ENCODE measurements at places on chromosomes 7 and 10. TPM values are rescaled to one million over a fixed set of nuclear protein-coding genes. Genes with fewer than 3 reads are reported as not detected.

BMPER gene
- not detected for total RNA-seq

GRCh38 chr10:87660484-87661133 is 931 bp downstream of the PAPSS2 start:
- H3K27ac ChIP-seq = no peak overlapping the region
- no peak for DNase-seq
- peaks cover 8% of the 10 kb centered on the region for H3K27me3 ChIP-seq
- no peaks in the 10 kb centered on the region for H3K36me3 ChIP-seq

GRCh38 chr10:12978891-12979290 is 22.6 kb downstream of the CCDC3 start:
- DNase-seq = no peak
- no peak overlapping the region for H3K27ac ChIP-seq
- no peaks in the 10 kb centered on the region for H3K36me3 ChIP-seq
- H3K4me1 ChIP-seq = no peaks in the 10 kb centered on the region
- H3K27me3 ChIP-seq = no peaks in the 10 kb centered on the region
- H3K4me3 ChIP-seq = no peak overlapping the region

DNA sequence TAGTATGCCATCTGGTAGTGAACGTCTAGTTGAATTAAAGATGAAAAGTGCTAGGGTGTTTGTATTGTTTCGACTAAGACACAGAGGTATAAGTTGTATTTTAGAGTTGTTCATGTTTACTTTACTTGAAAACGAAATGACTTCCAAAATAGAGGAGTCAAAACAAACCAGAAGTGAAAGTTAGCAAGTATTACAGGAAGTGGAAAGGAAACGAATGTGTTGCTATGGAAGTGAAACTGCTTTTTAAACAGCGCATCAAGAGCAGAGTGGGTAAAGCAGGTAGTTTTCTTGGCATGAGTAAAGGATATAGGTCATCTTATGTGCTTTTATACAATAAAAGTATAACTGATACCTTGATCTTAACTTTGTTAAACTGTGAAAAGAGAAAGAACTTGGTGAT is 20.0 kb upstream of the GALNTL5 start:
- H3K27ac ChIP-seq = no peak overlapping the region
- peaks cover 23% of the 10 kb centered on the region for H3K4me1 ChIP-seq
- H3K27me3 ChIP-seq = peaks cover 35% of the 10 kb centered on the region
- no peak for DNase-seq

DNA sequence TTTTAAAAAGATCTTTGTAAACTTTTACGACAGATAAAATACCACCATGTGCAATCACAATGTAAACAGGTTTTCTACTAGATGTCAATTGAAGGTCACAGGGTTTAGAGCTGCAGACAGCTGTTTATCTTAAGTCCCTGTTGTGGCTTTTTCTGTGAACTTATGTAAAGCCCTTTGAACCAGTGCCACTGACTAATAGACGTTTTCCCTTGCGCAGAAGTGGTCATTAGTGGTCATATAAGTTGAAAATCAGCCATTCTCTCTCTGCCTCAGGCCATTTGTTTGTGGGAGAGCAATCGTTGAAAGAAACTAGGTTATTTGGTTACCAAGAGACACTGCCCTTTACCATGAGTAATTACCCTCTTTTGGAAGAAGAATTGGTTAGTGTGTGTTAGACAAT is 23.9 kb downstream of the CACNB2 start:
- peaks cover 6% of the 10 kb centered on the region for H3K36me3 ChIP-seq
- H3K4me1 ChIP-seq = peaks cover 43% of the 10 kb centered on the region
- no peaks in the 10 kb centered on the region for H3K27me3 ChIP-seq

- no peak overlapping the region for H3K27ac ChIP-seq
- H3K4me1 ChIP-seq = no peaks in the 10 kb centered on the region
- H3K27me3 ChIP-seq = no peaks in the 10 kb centered on the region
- no peak for DNase-seq
- no peak overlapping the region for H3K4me3 ChIP-seq
These were observed 143.5 kb downstream of the NEURL1 start for GRCh38 chr10:103637011-103637410.

HOXA3 gene
- total RNA-seq = 8.2 TPM

- H3K36me3 ChIP-seq = no peaks in the 10 kb centered on the region
- no peak for DNase-seq
These were observed 103.5 kb downstream of the AGMO start for GRCh38 chr7:15457990-15458955.

FZD1 gene
- 3.3 TPM for total RNA-seq

STRA8 gene
- total RNA-seq = not detected

SPAG6 gene
- total RNA-seq = not detected

- no peak overlapping the region for H3K4me3 ChIP-seq
- H3K27me3 ChIP-seq = no peaks in the 10 kb centered on the region
- no peak overlapping the region for H3K27ac ChIP-seq
- H3K4me1 ChIP-seq = peaks cover 36% of the 10 kb centered on the region
These were observed 121.3 kb downstream of the ARID5B start for GRCh38 chr10:62022830-62023229.

GRCh38 chr10:74163319-74164068 is 12.5 kb downstream of the ADK start:
- DNase-seq = no peak
- H3K27ac ChIP-seq = no peak overlapping the region
- H3K36me3 ChIP-seq = peaks cover 8% of the 10 kb centered on the region

DNA sequence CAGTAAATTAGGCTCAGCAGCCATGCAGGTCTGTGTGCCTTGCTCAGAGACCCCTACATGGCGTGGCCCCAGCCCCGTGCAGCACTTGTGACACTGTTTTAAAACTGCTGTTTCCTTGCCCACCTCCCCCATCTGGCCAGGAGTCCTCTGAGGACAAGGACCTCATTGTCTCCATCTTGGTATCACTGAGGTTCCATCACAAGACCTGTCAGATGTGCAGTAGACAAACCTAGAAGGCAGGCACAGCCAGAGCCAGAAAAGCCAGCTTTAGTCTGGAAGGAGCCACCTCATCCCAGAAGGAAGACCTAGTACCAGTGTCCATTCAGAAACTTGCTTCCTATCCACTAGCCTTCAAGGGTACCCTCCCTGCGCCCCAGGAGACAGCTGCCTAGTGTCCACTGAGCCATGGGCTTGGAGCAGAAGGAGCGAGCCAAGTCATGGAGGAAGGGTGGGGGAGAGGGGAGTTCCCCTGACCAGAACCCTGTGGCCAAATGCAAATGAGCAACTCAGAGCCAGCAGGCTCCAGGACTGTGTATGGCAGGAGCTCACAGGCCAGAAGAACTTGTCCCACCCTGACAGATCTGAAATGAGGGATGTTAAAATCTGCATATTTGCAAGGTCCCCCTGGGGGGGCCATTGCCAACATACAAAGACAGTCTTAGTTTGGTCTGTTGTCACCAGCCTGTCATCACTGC is 176.1 kb downstream of the SH3PXD2A start:
- no peak overlapping the region for H3K4me3 ChIP-seq
- H3K36me3 ChIP-seq = no peaks in the 10 kb centered on the region
- no peaks in the 10 kb centered on the region for H3K27me3 ChIP-seq
- peaks cover 13% of the 10 kb centered on the region for H3K4me1 ChIP-seq

RBAK gene
- total RNA-seq = 14.6 TPM

Data from MCF 10A (cell line).